ENCODE measurements at places on chromosomes 4 and X.

DNA sequence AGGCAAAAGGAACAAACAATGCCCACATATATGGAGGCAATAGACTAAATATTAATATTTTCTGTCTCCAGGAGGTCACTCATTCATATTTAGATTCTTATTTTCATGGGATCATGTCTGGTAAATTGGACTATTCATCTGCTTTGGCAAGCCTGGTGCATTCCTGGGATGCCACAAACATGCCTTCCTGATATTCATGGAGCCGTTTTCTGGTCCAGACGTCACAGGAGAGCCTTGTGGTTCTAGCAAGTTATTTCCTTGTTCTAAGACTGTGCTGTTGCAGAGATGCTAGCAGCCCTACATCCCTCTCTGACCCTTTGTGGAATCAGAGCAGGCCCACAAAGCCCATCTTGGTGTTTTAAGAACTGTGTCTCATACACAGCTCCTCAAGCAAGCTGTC lies 16.1 kb upstream of the EXOSC9 start:
- no peak for DNase-seq

- DNase-seq: no peak
Measured at GRCh38 chrX:24777660-24778059, 83.9 kb downstream of the POLA1 start.

- no peak for DNase-seq
Measured at GRCh38 chr4:141933978-141934377, 297.6 kb downstream of the IL15 start.

DNA sequence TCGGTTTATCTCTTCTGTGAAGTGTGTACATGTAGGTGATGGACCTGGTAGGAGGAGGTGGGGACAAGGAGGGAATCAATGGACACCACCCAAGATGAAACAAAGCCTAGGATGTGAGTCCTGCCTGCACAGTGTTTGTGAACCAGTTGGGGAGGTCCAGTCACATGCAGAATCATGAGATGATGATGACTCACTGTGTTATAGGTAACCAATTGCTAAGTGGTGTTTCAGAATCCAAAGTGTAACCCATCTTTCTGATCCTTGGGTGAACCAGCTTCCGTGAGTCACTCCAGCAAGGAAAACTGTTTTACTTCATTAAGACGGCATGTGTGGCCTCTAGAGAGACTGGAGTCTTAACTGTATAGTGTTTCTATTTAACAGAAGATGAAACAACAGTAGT lies 57.9 kb upstream of the HPF1 start:
- no peak for DNase-seq

All from ascending aorta (tissue), 2 donors.